ENCODE measurements at places on chromosomes 16 and 17.

- DNase-seq: peak; percentile 41
Measured at GRCh38 chr17:39653662-39654331, 11.4 kb upstream of the TCAP start.

GRCh38 chr17:9937241-9937761 lies 32.2 kb upstream of the RCVRN start:
- DNase-seq: no peak

DNA sequence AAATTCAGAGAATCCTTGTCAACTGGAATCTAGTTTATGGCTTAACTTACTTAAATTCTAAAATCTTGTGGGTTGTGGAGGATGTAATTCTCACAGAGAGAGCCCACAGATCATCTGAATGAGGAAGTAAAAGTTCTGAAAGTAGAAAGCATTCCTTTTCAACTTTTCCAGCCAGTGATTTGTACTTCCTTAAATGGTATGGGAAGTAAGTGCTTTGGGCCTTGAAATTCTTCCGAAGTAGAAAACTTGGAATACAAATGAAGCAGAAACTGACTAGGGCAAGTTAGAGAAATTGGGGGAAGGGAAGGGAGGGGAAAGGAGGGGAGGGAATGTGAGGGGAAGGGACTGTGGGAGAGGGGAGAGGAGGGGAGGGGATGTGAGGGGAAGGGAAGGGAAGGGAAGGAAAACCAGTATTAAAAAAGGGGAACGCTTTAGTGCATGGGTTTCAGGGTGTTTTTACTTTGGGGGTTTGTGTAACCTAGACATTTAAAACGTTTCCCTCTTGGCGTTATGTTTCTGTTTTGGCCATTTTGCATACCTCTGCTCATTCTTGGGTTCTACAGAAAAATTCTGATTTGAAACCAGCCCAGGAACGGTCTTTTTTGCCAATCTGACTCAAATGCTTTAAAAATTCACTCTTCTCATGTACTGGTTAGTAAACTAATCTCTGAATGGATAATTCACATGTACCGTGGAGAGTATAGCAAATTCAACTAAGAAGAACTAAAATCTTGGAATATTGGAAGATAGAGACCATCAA lies 15.5 kb upstream of the SNTB2 start:
- DNase-seq: no peak

GRCh38 chr16:79839466-79840341 lies 239.2 kb upstream of the MAF start:
- DNase-seq: no peak

- DNase-seq: no peak
Measured at GRCh38 chr17:29891131-29891530, 38.9 kb downstream of the SSH2 start.

GRCh38 chr16:83835586-83836566 lies 28.1 kb downstream of the HSBP1 start:
- no peak for DNase-seq

- no peak for DNase-seq
Measured at GRCh38 chr16:2767891-2768290, 9.2 kb downstream of the ELOB start.

DNA sequence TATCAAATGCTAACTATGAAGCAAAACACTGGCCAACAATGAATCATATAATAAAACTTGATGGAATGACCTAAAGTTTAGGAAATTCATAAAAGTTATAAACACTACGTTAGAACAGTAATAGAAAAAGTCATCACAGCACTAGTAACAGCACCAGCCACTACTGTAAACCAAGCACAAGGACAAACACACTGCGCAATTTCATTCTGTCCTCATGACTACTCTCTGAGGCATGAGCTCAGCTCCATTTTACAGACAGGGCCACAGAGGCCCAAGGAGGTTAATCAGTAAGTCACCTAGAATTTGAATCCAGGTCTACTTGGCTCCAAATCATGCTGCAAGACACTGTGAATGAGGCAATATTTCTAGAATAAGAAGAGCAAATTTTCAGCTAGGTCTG lies 13.4 kb downstream of the EMC8 start:
- DNase-seq: no peak

GRCh38 chr16:80966617-80967016 lies 40.1 kb downstream of the CMC2 start:
- DNase-seq: no peak
